Right hindlimb (tissue), 1 donor: ENCODE measurements at places on chromosomes 1 and 21.

DNA sequence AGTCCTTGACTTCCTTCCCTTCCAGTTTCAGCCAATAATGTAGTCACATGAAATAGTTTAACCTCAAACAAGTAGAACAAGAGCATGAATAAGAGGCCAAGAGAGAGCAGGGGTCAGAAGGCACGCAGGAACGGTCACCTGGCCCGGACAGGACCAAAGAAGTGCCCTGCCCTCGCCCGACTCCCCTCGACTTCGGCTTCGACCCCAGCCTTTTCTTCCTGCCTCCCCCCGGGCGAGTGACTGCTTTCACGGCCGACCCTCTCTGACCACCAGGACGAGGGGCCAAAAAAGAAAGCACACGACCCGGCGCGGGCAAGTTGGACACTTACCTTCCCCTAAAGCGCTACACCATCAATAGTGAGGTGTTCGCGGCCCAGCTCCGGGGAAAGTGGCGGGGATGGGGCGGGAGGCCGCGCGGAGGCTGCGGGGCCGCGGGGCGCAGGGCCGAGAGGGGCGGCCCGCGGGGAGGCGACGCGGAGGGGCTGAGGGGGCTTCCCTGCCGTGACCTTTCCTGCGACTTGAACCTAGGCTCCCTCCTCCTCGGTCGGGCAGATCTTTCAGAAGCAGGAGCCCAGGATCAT, 519 bp downstream of the RERE start:
- DNase-seq: peak; percentile 33

GRCh38 chr1:247531937-247532336, 4.3 kb downstream of the OR2C3 start:
- no peak for DNase-seq

- no peak for DNase-seq
Measured at GRCh38 chr1:155694167-155694566, 5.3 kb downstream of the DAP3 start.

GRCh38 chr1:149846042-149846441, 53.3 kb upstream of the BOLA1 start:
- no peak for DNase-seq

GRCh38 chr1:27609210-27609555, 5.2 kb upstream of the AHDC1 start:
- no peak for DNase-seq

GRCh38 chr21:22710721-22711120, 1712.5 kb downstream of the NCAM2 start:
- no peak for DNase-seq

DNA sequence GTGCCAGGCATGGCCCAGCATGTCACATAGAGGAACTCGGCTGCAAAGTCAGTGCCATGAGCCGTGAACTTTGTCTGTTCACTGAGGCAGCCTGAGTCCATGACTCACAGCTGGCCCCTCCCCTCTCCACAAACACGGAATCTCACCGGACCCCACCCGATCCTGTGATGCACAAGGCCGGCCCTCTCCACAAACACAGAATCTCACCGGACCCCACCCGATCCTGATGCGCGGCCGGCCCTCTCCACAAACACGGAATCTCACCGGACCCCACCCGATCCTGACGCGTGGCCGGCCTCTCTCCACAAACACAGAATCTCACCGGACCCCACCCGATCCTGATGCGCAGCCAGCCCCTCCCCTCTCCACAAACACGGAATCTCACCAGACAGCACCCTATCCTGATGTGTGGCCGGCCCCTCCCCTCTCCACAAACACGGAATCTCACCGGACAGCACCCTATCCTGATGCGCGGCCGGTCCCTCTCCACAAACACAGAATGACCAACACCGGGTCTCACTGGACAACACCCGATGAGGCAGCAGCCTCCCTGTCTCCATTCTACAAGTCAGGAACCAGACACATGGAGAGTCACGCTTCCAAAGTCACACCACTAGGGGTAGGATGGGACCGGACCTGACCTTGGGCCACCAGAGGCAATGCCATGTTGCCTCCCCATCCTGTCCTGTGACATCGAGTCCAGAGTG, 39.6 kb upstream of the GPR153 start:
- no peak for DNase-seq

- no peak for DNase-seq
Measured at GRCh38 chr1:81571946-81572345, 228.8 kb upstream of the ADGRL2 start.

GRCh38 chr1:162943622-162944021, 82.6 kb upstream of the CCDC190 start:
- DNase-seq: no peak

DNA sequence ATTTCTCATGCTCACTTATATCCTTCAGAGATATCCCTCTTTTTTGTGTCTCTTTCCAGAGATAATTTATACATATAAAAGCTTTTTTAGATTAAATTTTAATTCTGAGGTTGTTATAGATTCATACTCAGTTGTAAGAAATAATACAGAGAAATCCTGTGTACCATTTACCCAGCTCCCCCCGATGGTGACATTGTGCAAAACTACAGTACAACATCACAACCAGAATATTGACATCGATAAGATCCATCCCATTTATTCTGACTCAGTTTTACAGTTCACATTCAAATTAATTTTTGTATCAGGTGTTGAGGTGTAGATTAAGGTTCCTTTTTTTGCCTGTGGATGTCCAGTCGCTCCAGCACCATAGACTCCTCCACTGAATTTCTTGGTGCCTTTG, 14.3 kb downstream of the DMRTB1 start:
- no peak for DNase-seq

DNA sequence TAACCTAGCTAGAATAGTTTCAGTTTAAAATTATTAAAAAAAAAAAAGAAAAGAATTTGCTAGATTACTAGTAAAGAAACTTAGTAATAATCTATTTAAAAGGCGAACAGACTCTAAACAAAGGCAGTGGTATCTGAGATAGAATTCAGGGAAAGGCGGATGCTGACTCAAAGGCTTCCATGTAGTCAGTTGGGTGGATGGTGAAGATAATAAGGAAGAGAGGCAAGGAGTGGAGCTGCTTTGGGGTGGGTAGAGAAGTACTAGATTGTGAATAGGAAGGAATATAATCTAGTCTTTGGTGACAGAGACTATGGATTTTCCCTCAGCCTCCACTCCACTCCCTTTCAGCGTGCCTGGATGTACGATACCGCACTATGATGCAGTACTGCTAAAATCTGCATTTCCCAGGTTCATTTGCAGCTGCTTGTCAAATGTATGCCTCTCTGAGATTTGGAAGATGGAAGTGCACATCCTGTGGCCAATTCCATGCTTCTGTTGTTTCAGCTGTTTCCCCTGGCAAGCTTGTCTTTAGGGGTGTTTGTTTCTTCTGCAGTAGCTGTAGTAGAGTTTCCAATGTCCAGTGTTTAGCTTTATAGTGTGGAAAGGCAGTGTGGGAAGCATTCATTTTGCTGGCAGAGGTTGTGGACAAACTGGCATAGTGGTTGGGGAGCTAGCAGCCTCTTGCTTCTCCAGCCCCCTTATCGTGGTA, 184.6 kb upstream of the NRIP1 start:
- DNase-seq: peak; percentile 52

GRCh38 chr1:174391716-174392115, 56.0 kb upstream of the GPR52 start:
- DNase-seq: no peak
